ENCODE measurements at places on chromosomes 12 and 14.

DNA sequence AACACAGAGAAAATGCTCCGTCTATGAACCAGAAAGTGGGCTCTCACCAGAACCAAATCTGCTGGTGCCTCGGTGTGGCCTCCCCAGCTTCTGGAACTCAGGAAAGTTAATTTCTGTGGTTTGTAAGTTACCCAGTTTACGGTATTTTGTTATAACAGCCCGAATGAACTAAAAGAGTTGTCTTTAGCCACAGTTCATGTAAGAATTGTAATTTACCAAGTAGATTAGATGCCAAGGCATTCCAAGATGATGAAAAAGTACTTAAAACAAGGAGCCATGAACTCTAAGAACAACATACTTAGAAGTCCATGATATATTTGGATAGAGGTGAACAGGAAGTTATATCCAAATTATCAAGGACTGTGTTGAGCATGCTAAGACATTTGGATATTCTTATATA is 259.9 kb upstream of the GARIN6 start:
- no peak for DNase-seq

DNA sequence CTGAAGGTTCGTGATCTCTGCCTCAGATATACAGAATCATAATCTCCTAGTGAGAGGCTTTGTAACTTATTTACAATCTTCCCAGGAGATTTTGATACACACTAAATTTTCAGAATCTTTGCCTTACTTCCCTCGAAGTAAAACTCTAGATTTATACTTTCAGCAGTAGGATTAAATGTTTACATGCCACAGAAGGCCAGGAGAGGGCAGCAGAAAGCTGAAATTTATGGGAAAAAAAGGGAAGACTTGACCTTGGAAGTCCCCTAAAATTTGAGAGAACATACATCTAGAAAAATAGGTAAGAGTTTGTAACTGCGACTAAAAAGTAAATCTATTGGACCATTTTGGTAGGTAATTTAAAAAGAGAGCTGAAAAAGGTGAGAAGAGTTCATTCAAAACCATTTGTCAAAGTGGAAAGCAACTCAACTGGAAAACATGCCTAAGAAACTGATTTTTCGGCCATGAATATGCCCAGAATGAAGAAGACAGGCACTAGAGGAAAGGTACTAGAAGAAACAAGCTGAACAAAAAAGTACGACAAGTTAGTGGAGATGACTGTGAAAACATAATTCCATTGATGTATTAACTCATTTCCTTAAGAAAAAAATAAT is 242.0 kb upstream of the MDGA2 start:
- peak; percentile 9 for DNase-seq

GRCh38 chr12:79765157-79765556 is 74.4 kb upstream of the PAWR start:
- no peak for DNase-seq

GRCh38 chr14:55129428-55130195 is 560 bp downstream of the LGALS3 start:
- DNase-seq = peak; percentile 85

GRCh38 chr12:117485984-117486839 is 124.8 kb upstream of the NOS1 start:
- DNase-seq = no peak

GRCh38 chr12:45669093-45669492 is 60.4 kb upstream of the ARID2 start:
- no peak for DNase-seq

DNA sequence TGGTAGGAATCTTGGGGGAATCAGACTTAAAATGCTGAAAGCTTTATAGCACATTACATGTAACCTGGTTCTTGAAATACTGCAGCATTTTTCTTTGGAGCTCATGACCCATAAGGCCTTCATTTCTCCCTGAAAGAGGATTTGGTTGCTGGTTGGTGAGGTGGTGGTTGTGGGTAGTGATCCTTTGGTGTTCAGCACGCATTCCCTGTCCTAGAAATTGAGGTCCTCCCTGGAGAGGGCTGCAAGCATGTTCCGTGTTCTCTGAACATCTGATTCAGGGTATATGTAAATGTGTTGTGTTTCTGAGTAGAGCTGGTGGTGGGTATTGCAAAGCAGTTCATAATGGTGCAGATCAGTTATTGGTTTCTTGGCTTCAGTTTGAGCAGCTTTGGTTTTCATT is 2.0 kb downstream of the SCN8A start:
- DNase-seq = no peak

GRCh38 chr14:96893966-96894622 is 96.9 kb downstream of the VRK1 start:
- DNase-seq = no peak

DNA sequence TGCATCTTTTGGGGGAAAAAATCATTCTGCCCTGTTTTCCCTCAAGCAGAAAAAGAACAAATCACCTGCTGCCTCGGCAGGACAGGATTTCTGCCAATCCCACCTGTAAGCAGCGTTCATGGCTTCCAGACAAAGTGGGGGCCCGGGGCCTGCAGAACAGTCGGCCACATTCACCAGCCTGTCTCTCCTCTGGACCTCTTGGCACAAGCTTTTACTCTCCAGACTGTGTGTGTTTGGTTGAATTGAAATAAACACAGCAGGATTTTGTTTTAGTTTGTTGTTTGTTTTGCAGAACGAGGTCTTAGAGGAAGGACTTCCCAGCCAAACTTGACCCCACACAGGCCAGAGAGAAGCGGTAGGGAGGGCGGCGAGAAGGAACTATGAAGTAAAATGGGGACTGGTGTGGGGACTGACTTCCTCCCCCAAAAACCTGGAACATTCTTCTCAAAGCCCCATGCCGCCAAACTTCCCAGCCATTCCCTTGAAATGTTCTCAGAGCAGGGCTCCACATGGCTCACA is 41.7 kb upstream of the FOS start:
- no peak for DNase-seq

DNA sequence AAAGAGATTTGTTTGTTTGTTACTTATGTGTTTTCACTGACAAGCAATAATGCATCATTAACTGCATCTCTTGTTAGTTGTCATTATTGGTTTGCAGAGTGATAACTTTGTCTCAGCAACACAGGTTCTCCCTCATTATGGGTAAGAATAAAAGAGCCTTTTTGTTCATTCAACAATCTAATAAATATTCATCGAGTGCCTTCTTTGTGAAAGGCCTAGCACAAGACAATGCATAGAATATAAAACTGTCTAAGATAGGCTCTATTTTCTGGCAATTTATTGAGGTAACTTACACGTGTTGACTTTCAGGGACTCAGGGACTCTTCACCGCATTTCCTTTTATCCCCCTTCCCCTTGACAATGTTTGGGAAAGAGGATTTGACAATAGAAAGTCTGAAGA is 95.5 kb upstream of the KRR1 start:
- no peak for DNase-seq

DNA sequence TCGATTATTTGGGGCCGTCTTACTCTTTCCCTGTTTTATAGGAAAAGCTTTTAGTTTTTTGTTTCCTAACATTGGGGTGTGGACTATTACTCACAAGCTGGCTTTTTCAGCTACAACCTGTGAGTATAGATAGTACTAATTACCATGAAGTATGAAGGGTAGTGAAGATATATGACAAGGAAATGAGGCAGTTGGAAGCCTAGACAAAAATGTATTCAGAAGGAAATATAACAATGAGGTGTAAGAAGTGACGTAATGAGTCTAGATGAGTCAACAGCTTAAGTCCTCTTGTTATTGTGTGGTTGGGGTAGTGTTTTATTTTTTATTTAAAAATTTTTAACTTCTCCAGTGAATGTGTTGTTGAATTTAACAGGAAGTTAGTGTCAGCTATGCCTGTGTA is 804.5 kb downstream of the NRXN3 start:
- DNase-seq = no peak

DNA sequence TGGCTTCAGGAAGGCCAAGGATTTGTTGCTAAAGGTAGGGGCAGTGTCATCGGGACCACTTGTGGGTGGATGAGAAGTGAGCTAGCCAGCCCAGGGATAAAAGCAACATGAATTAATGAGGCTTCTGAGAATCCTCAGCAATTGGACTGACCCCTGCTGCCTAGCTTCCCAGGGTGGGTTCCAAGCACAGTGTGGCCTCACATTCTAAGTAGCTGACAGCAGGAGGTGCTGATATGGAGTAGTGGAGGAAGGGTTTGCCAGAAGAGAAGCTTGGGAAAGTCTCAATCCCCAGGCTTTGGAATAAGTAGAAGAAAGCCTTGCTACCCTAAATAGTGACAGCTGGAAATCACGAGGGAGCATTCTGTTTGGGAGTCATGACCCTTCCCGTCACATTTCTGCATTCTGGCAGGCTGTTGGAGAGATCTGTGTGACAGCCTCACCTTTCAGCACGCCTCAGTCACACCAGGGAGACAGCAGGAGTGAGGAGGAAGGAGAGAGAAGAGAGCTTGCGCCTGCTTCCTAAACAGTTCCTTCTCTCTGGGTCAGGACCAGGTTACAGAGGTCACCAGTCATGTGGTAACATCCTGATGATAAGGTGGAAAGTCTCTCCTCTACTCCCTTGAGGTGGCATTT is 31.2 kb downstream of the DACT1 start:
- DNase-seq = no peak

DNA sequence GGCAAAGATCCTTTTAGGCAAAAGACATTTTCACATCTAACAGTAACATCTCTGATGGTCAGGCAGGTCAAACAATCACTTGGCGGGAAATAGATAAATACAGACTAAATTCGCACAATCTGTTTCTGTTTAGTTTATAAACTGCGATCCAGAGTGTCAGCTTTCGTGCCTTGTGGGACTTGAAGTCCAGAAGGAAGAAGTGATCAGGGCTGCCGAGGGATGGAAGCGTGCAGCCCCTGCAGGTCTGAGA is 245 bp upstream of the BRMS1L start:
- DNase-seq = no peak

GRCh38 chr12:10058387-10058786 is 27.9 kb downstream of the CLEC9A start:
- DNase-seq = no peak

DNA sequence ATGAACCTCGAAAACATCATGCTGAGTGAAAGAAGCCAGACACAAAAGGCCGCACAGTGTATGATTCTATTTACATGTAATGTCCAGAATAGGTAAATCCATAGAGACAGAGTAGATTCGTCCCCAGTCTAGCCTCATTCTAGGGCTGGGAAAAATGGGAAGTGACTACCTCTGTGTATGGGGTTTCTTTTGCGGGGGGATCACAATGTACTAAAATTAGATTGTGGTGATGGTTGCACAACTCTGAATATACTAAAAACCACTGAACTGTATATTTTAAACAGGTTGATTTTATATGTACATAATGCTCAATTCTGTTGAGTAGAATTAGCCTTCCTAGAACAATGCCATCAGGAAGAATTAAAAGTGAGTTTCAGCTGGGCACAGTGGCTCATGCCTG is 6.3 kb upstream of the RILPL2 start:
- no peak for DNase-seq

DNA sequence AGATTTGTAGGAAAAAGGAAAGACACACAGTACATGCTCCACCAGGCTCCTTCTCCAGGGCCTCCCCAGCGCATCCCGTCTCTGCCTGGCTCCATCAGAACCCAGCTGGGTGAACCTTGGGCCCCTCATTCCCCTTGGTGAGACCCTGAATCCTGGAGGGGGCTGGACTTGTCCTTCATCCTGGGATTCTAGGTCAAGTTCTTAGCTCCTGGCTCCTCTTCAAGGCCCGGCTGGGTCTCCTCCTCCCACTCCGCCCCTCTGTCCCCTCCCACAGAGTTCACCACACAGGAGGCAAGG is 49.2 kb downstream of the PSMA6 start:
- no peak for DNase-seq

DNA sequence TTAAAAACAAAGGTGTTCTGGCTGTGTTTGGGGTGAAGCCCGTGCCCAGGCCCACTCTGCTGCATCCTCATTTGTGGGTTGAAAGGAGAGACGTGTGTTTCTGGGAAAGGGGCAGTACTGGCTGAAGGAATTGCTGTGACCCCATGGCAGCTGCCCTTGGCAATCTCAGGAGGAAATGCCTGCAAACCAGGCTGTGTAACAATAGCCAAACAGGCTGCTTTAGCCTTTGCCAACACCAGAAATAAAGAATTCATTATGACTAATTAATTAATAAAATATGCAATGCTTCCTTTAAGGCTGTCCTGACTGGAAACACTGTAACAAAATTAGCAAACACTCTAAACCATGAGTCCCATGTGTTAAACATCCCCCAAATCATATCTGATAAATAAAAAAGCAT is 53.0 kb upstream of the KRR1 start:
- DNase-seq = no peak

- DNase-seq = no peak
These were observed 80.8 kb downstream of the CIT start for GRCh38 chr12:119796292-119796691.

GRCh38 chr12:130664772-130665171 is 51.3 kb downstream of the RIMBP2 start:
- DNase-seq = no peak

GRCh38 chr14:67697006-67697405 is 1.4 kb upstream of the RDH11 start:
- DNase-seq = no peak

GRCh38 chr12:47370421-47370820 is 290.7 kb upstream of the AMIGO2 start:
- no peak for DNase-seq

DNA sequence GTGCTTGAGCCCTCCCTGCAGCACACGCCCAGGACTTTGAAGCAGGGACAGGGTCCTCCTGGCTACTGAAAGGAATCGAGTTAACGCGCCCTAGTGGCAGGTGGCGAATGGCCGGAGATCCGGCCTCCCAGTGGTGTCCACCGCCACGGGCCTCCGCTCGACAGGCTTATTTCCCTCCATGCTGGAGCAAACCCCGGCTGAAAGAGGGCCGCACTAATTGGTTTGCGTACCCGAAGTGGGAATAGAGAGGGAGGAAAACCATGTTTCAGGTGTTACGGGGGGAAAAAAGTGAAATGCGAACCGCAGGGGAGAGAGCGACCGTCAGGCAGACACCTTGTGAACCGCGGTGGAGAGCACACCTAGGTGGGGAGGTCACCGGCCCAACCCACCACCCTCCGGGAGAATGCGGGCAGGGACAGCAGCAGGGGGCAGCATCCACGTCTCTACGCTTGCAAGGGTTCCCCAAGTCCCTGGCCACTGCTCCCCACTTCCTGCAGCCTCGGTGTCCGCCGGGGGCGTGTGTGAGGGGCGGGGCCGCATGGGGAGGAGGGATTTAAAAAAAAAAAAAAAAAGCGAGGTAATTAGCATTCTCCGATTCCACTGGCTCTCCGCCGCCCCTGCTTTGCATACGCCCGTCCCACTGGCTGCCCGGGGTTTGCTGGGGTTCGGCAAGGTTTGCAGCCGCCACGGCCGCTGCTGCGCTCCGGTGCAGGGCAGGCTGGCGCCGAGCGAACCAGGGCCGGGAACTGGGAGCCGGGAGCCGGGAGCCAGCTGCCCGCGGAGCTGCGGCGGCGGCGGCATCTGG is 224.6 kb upstream of the CRY1 start:
- peak; percentile 90 for DNase-seq

DNA sequence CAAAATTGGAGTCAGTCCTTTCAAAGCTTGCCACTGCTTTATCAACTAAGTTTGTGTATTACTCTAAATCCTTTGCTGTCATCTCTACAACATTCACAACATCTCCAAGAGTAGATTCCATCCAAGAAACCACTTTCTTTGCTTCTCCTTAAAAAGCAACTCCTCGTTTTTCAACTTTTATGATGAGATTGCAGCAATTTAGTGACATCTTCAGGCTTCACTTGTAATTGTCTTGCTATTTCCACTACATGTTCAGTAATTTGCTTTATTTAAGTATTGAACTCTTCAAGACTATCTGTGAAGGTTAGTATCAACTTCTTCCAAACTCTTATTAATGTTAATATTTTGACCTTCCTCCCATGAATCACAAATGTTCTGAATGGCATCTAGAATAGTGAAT is 747.9 kb downstream of the TMTC2 start:
- DNase-seq = no peak

- DNase-seq = no peak
These were observed 62.3 kb upstream of the DDX11 start for GRCh38 chr12:31011336-31011735.

- DNase-seq = no peak
These were observed 693.0 kb downstream of the LRFN5 start for GRCh38 chr14:42299692-42300091.

All from right kidney (tissue), 9 donors.